ENCODE measurements at places on chromosomes 13 and 19. TPM values are rescaled to one million over a fixed set of nuclear protein-coding genes. Genes with fewer than 3 reads are reported as not detected.

Gene TEKTIP1
- total RNA-seq, result not detected

Gene PABPC3
- 0.21 TPM for total RNA-seq

Gene CEACAM3
- total RNA-seq, result not detected

Gene ZNF284
- 1.7 TPM for total RNA-seq

Gene BCAM
- 26.0 TPM for total RNA-seq

Gene ZNF541
- under 0.01 TPM for total RNA-seq

Gene KLK5
- total RNA-seq, result 189 TPM

Gene LILRA6
- total RNA-seq, result not detected

Gene PSG11
- not detected for total RNA-seq

Gene B9D2
- 1.3 TPM for total RNA-seq

Gene YJEFN3
- 0.43 TPM for total RNA-seq

Gene UBE2L5
- not detected for total RNA-seq

Gene NAPA
- 30.1 TPM for total RNA-seq

Gene PRR20D
- total RNA-seq, result not detected

Gene ZNF829
- total RNA-seq, result 3.8 TPM

Gene SNAPC2
- 13.9 TPM for total RNA-seq

Gene SPRED3
- total RNA-seq, result 0.34 TPM

Gene LPAR6
- total RNA-seq, result 13.1 TPM

Gene TMEM38A
- total RNA-seq, result 22.5 TPM

Gene LRRC8E
- 18.1 TPM for total RNA-seq

Gene CRX
- not detected for total RNA-seq

Gene SACS
- total RNA-seq, result 26.9 TPM

Gene IGLON5
- total RNA-seq, result not detected

Gene ELSPBP1
- total RNA-seq, result not detected

Gene C19orf38
- total RNA-seq, result 0.71 TPM

Gene TEX30
- 20.2 TPM for total RNA-seq

Gene SLC7A10
- not detected for total RNA-seq

Gene CYP4F2
- total RNA-seq, result not detected

Gene OR7C1
- total RNA-seq, result not detected

Gene ZNF558
- 37.7 TPM for total RNA-seq

Gene TEAD2
- 21.9 TPM for total RNA-seq

Gene SKA3
- total RNA-seq, result 1.7 TPM

Gene GJB2
- total RNA-seq, result 153 TPM

Gene PLVAP
- not detected for total RNA-seq

Gene TBXA2R
- total RNA-seq, result 0.21 TPM

Gene SLC5A5
- total RNA-seq, result 0.28 TPM

Gene CEACAM4
- not detected for total RNA-seq

Gene ZNF177
- total RNA-seq, result 2.3 TPM

Gene IGFLR1
- total RNA-seq, result under 0.01 TPM

Gene NLRP4
- not detected for total RNA-seq

Gene CYP4F3
- total RNA-seq, result 1.4 TPM

Gene MIDN
- total RNA-seq, result 32.1 TPM

Gene ACP5
- total RNA-seq, result 8.9 TPM

Gene LIM2
- not detected for total RNA-seq

Gene CYSLTR2
- total RNA-seq, result not detected

Gene ZNF30
- 2.7 TPM for total RNA-seq

Gene ZNF557
- total RNA-seq, result 16.4 TPM

Gene CLEC4G
- not detected for total RNA-seq

Gene HSPB6
- total RNA-seq, result under 0.01 TPM
